Endodermal cell (in vitro differentiated cells): ENCODE measurements at places on chromosomes 3 and 15. TPM values are rescaled to one million over a fixed set of nuclear protein-coding genes. Genes with fewer than 3 reads are reported as not detected.

DNA sequence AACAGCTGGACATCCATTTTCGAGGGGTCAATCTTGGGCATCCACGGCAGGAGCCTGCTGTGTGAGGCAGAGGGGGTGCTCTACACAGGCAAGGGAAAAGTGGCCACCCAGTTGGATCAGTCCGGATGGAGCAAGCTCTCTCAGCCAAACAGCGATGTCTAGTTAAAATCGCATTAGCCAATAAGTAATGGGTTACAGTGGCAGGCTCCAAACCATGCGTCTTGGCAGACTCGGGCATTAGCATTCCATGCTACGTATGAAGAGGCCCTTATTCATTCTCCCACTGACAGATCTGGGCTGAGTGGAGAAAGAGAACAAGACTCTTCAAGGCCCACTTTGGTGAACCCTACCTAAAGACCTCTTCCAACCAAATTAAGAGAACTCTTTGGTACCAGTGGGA is 49.3 kb downstream of the CCNB2 start:
- H3K4me3 ChIP-seq: no peak overlapping the region
- peaks cover 3% of the 10 kb centered on the region for H3K4me1 ChIP-seq
- no peaks in the 10 kb centered on the region for H3K27me3 ChIP-seq
- no peak overlapping the region for H3K27ac ChIP-seq
- H3K36me3 ChIP-seq: peaks cover 28% of the 10 kb centered on the region
- DNase-seq: no peak

DNA sequence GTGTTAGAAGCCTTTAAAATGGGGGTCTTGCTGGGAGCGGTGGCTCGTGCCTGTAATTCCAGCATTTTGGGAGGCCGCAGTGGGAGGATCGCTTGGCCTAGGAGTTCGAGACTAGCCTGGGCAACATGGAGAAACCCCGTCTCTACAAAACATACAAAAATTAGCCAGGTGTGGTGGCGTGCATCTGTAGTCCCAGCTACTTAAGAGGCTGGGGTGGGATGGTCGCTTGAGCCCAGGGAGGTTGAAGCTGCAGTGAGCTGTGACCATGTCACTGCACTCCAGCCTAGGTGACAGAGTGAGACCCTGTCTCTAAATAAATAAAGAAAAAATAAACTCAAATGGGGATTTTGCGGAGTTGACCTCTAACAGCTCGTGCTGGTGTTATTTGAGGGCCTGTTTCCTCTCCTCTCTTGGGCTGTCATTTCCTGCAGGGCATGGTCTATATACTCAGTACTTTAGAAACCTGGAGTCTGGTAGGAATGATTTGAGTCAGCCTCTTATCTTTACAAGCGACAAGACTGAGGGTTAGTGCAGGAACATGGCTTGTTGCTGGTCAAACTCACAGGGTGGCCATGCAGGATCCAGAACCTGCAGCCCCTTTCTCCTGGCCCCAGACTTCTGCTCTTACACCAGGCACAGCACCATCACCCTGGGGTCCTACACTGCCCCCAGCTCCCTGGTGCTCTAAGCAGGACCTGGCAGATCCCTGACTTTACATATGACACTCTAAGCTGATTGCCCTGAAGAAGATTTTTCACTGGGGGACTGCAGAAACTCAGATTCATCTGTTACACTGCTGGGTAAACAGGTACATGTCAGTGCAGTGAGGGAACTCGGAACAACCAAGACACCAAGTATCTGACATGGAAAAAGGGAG is 15.1 kb downstream of the EHD4 start:
- H3K27me3 ChIP-seq: no peaks in the 10 kb centered on the region
- no peak overlapping the region for H3K27ac ChIP-seq
- H3K4me1 ChIP-seq: no peaks in the 10 kb centered on the region
- peaks cover 13% of the 10 kb centered on the region for H3K36me3 ChIP-seq

GRCh38 chr3:120767106-120767505 is 24.6 kb downstream of the GTF2E1 start:
- no peak for DNase-seq
- H3K27me3 ChIP-seq: no peaks in the 10 kb centered on the region
- H3K27ac ChIP-seq: no peak overlapping the region
- peaks cover 15% of the 10 kb centered on the region for H3K36me3 ChIP-seq
- no peak overlapping the region for H3K4me3 ChIP-seq

- no peak for DNase-seq
- no peaks in the 10 kb centered on the region for H3K27me3 ChIP-seq
- no peaks in the 10 kb centered on the region for H3K36me3 ChIP-seq
- no peaks in the 10 kb centered on the region for H3K4me1 ChIP-seq
- H3K4me3 ChIP-seq: no peak overlapping the region
Measured at GRCh38 chr3:65864357-65864904, 174.3 kb downstream of the MAGI1 start.

- H3K4me1 ChIP-seq: no peaks in the 10 kb centered on the region
- H3K4me3 ChIP-seq: no peak overlapping the region
- no peaks in the 10 kb centered on the region for H3K36me3 ChIP-seq
- no peak overlapping the region for H3K27ac ChIP-seq
Measured at GRCh38 chr3:193129607-193130006, 111.4 kb upstream of the PLAAT1 start.

DNA sequence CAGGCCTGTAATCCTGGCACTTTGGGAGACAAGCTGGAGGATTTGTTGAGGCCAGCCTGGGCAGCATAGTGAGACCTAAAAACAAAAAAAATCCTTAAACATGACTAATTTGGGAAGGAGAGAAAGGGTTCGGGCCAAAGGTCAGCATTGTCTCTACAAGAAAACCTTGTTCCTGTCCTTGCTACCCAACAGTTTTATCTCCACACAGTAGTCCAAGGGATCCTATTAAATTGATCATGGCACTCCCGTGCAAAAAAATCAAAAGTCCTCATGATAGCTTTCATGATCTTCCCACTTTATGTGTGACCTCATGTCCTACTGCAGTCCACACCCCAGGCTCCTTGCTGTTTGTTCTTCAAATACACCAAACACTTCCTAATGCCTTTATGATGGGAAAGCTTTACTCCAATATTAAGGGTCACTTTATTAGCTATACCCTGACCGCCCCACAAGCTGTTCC is 4.2 kb downstream of the RPL15 start:
- no peaks in the 10 kb centered on the region for H3K4me1 ChIP-seq
- H3K36me3 ChIP-seq: peaks cover 32% of the 10 kb centered on the region
- no peak for DNase-seq
- no peaks in the 10 kb centered on the region for H3K27me3 ChIP-seq

- no peak overlapping the region for H3K27ac ChIP-seq
- H3K4me3 ChIP-seq: no peak overlapping the region
- H3K36me3 ChIP-seq: no peaks in the 10 kb centered on the region
- DNase-seq: peak; percentile 86
- peaks cover 13% of the 10 kb centered on the region for H3K4me1 ChIP-seq
Measured at GRCh38 chr15:57432141-57432741, 55.9 kb downstream of the CGNL1 start.

DNA sequence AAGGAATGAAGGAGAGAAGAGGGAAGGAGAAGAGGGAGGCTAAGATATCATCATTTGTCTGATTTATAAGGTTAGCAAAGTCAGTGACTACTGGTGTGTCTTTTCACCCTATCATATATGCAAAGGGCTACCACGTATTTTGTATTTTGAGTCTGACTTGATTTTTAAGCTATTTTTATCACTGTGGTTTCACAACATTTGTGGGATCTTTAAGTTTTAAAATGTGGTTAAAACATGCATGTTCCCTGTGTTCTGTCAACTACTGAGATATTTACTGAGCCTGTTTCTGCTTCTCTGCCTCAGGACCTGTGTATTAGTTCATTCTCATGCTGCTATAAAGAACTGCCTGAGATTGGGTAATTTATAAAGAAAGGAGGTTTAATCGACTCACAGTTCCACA is 22.5 kb upstream of the SPTSSB start:
- no peak overlapping the region for H3K27ac ChIP-seq
- no peak overlapping the region for H3K4me3 ChIP-seq
- H3K4me1 ChIP-seq: no peaks in the 10 kb centered on the region

- H3K4me1 ChIP-seq: no peaks in the 10 kb centered on the region
- no peaks in the 10 kb centered on the region for H3K27me3 ChIP-seq
- no peak overlapping the region for H3K4me3 ChIP-seq
- no peak overlapping the region for H3K27ac ChIP-seq
Measured at GRCh38 chr3:70742081-70742480, 429.6 kb upstream of the MDFIC2 start.

- no peak overlapping the region for H3K4me3 ChIP-seq
- H3K36me3 ChIP-seq: no peaks in the 10 kb centered on the region
- H3K27me3 ChIP-seq: no peaks in the 10 kb centered on the region
- H3K4me1 ChIP-seq: no peaks in the 10 kb centered on the region
Measured at GRCh38 chr3:76352051-76352450, 566.7 kb upstream of the ZNF717 start.

GRCh38 chr3:22704571-22705354 is 498.4 kb upstream of the UBE2E2 start:
- H3K4me1 ChIP-seq: peaks cover 5% of the 10 kb centered on the region
- DNase-seq: peak; percentile 61
- no peaks in the 10 kb centered on the region for H3K36me3 ChIP-seq
- no peak overlapping the region for H3K4me3 ChIP-seq
- no peaks in the 10 kb centered on the region for H3K27me3 ChIP-seq
- H3K27ac ChIP-seq: no peak overlapping the region

DNA sequence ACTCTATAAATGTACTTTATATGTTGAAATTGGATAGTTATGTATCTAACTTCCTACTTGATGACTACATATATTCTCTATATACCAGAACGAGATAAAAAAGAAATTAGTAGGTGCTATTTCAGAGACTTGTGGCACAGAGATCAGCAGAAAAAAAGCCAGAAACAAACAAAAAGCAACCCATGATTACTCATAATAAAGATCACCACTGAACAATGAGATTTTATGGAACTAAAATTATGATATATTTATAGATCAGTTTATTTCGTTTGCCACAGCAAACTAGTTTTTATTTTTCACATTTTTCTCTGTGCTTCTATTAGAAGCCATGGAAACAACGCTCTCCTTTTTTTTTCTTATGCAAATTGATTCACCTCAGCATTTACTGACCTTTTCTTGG is 15.1 kb upstream of the PROK2 start:
- no peaks in the 10 kb centered on the region for H3K36me3 ChIP-seq
- no peak overlapping the region for H3K27ac ChIP-seq
- no peaks in the 10 kb centered on the region for H3K27me3 ChIP-seq
- DNase-seq: no peak

DNA sequence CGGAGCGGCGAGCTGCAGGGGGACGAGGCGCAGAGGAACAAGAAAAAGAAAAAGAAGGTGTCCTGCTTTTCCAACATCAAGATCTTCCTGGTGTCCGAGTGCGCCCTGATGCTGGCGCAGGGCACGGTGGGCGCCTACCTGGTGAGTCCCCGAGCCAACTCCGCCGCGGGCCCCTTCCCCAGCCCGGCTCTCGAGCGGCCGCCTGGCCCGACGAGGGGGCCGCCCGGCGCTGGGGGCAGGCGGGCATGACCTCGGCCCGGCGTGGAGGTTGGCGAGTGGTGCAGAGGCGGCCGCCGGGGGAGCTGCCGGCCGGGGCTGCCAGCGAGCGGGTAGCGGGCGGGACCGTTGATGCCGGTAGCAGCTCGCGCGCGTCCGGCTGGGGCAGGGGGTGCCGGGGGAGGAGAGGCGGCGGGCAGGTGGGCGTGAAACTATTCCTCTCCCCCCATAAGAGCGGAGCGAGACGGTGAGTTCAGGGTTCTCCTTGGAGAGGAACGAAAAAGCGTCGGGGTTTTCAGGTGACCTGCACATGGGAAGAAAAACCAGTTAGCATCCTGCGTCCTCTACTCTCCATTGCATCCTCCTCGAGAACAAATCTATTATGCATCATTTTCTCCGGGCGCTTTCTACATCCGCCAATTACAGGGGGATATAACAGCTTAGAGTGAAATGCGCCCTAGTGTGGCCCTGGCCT is 585 bp downstream of the SLCO3A1 start:
- no peaks in the 10 kb centered on the region for H3K36me3 ChIP-seq
- no peaks in the 10 kb centered on the region for H3K4me1 ChIP-seq
- peaks cover 17% of the 10 kb centered on the region for H3K27me3 ChIP-seq

- DNase-seq: no peak
- peaks cover 65% of the 10 kb centered on the region for H3K27me3 ChIP-seq
- H3K4me3 ChIP-seq: peak overlapping the region; percentile 64
- no peaks in the 10 kb centered on the region for H3K36me3 ChIP-seq
Measured at GRCh38 chr3:186825872-186826409, 16.6 kb upstream of the ADIPOQ start.

DNA sequence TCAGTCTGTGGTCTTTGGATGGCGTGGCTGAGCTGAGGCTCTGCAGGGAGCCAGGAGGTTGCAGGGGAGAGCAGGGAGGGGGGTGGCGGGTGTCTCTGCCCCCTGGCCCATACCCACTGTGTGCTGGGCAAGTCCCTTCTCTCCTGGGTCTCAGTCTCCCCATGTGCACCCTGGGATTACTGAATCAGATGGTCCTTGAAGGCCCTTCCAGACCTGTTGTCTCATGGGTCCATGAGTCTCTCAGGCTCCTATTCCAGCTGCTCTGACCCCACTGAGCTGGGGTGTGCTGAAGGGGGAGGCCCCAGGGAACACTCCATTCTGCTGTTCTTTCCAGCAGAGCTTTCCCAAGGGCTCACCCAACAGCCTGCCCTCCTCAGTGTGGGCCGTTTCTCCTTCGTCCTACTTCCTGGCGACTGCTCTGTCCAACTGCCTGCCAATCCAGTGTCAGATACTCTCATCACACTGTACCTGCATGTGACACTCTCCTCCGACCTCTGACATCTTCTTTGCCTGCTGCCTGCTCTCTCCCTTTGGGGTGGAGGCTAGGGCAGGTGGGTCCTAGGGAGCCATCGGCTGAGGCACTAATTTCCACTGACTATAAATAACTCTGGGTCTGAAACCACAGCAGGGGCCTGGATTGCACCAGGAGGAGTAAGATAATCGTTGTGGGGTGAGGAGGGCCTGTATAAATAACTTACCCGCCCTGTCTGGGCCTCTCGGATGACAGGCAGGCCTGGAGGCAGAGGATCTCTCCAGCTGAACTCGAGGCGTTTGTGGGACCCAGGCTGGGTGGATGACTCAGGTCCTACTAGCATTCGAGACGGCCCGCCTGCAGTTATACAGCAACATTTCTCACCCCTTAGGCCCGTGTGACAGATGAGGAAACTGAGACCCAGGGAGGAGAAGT is 67.1 kb downstream of the ATP2B2 start:
- H3K4me3 ChIP-seq: no peak overlapping the region
- no peak overlapping the region for H3K27ac ChIP-seq
- no peak for DNase-seq
- H3K27me3 ChIP-seq: no peaks in the 10 kb centered on the region

GRCh38 chr15:87213626-87214025 is 1042.9 kb downstream of the NTRK3 start:
- H3K27ac ChIP-seq: peak overlapping the region; percentile 44
- H3K4me1 ChIP-seq: no peaks in the 10 kb centered on the region
- H3K36me3 ChIP-seq: no peaks in the 10 kb centered on the region
- no peaks in the 10 kb centered on the region for H3K27me3 ChIP-seq

The PHLDB2 gene
- total RNA-seq: 50.7 and 59.5 TPM in 2 replicates

The GRAMD2A gene
- 2.0 to 6.1 TPM (median 2.4 TPM) in 3 replicates for total RNA-seq

The GCNT3 gene
- total RNA-seq: 0.48 and 0.52 TPM in 2 replicates

The CYP1A1 gene
- not detected in 2 replicates for total RNA-seq

The LDHAL6B gene
- total RNA-seq: not detected in 3 replicates

The CD200 gene
- 58.6 and 59.4 TPM in 2 replicates for total RNA-seq

The BFSP2 gene
- total RNA-seq: not detected in 2 replicates

The FBXO40 gene
- total RNA-seq: not detected in 3 replicates

The SLC9A9 gene
- total RNA-seq: 3.7 and 4.3 TPM in 2 replicates

The CFAP100 gene
- total RNA-seq: 0.44 TPM in 1 of 3 replicates, not detected in the others

The HTR3D gene
- total RNA-seq: not detected in 2 replicates

The PYGO1 gene
- total RNA-seq: 2.0 TPM in 2 replicates
